ENCODE measurements at places on chromosomes 5 and 9. TPM values are rescaled to one million over a fixed set of nuclear protein-coding genes. Genes with fewer than 3 reads are reported as not detected.

The GABRA6 gene
- not detected for polyA plus RNA-seq

The BTNL8 gene
- not detected for polyA plus RNA-seq

The PAPPA gene
- 0.23 TPM for polyA plus RNA-seq

The COL27A1 gene
- 0.07 TPM for polyA plus RNA-seq

The SLC25A25 gene
- 31.0 TPM for polyA plus RNA-seq

The SLC6A18 gene
- polyA plus RNA-seq = not detected
